ENCODE measurements at places on chromosomes 6 and 20.

DNA sequence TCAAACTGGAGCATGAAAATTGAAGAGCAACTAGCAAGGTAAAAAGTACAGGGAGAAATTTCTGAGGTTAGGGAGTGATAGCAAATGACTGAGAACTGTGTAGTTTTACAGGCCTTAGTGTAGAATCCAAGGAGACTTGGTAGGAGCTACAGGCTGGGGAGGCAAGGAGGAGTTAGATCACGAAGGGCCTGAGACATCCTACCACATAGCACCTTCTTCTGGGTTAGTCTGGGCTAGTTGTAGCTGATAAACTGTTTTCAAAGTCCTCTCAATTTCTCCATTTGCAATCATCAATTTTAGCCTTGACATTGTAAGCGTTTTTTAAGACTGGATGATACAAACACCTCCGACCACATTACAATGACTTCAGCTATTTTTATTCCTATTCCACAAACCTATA, 209.7 kb downstream of the TMEM200A start:
- no peak for DNase-seq

- no peak for DNase-seq
Measured at GRCh38 chr20:7722564-7722963, 217.7 kb downstream of the HAO1 start.

GRCh38 chr6:9403736-9404135, 968.4 kb upstream of the SLC35B3 start:
- DNase-seq, result no peak

- DNase-seq, result no peak
Measured at GRCh38 chr20:4875578-4876067, 125.7 kb downstream of the SLC23A2 start.

GRCh38 chr6:38517005-38517404, 122.7 kb downstream of the BTBD9 start:
- no peak for DNase-seq

GRCh38 chr6:149608381-149608982, 40.0 kb downstream of the KATNA1 start:
- no peak for DNase-seq

DNA sequence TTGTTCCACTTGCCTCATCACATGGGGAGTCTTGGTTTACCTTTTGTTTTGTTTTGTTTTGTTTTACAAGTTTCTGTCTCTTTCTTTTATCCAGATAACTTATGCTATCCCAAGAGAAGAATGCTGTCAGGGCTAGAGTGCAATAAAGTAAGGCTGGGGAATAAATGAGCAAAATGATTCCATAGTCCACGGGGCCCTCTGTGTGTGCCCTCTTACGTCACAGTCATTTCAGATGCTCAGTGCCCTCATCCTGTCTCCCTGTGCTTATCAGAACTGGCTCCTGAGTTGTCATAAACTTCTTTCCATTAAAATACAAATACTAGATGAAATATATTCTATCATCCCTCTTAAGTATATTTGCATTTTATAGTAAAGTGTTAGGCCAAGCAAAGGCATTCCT, 30.8 kb upstream of the ENPP1 start:
- no peak for DNase-seq

DNA sequence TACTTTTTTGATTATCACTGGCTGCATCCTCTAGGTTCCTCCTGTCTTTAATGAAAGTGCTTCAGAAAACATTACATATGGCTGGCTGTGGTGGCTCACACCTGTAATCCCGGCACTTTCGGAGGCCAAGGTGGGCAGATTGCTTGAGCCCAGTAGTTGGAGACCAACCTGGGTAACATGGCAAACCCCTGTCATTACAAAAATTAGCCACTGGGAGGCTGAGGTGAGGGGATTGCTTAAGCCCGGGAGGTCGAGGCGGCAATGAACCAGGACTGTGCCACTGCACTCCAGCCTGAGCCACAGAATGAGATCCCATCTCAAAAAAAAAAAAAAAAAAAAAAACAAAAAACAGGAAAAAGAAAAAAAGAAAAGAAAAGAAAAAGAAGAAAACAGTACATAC, 35.3 kb downstream of the BEND3 start:
- no peak for DNase-seq

- no peak for DNase-seq
Measured at GRCh38 chr20:10739134-10739533, 65.3 kb upstream of the JAG1 start.

- no peak for DNase-seq
Measured at GRCh38 chr20:31559704-31560093, 45.4 kb upstream of the ID1 start.

DNA sequence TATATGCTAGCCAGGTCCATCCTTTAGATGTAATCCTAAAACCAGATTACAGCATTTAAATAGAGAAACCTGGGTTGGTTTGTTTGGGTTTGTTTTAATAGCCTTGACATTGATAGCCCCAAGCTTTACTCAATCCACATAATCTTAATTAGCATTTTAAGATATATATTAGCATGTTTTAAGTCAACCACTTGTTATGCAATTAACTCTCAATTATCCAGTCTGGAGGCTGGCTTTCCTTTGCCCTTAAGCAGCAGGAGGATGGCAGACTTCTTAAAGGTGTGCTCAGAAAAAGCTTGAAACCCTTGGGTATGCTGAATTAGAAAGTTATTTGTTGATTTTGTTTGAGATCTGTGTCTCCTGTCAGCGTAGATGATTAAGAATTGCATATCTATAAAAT, 46.3 kb upstream of the SMIM28 start:
- no peak for DNase-seq

DNA sequence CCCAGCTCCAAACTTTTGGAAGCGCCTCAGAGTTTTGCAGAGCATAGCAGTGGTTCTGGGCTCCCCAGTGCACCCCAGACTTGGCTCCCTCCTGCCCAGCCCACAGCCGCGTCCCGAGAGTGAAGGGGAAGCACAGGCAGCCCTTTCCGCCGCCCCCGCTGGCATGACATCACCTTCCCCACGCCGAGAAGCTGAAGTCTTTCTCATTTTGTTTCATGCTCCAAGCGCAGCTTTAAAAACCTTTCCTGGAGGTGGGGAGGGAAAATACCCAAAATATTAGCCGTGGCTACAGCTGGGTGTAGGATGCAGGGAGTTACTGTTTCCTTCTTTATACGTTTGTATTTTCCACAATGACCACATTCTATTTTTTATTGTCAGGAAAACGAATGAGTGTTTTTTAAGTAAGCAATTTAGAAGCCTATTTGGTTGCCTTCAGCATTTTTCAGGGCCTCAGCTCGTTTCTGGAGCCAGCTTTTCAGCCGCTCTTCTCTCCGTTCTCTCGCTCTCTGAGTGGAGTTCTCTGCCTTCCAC, 72.9 kb downstream of the SNX5 start:
- DNase-seq, result peak; percentile 94

DNA sequence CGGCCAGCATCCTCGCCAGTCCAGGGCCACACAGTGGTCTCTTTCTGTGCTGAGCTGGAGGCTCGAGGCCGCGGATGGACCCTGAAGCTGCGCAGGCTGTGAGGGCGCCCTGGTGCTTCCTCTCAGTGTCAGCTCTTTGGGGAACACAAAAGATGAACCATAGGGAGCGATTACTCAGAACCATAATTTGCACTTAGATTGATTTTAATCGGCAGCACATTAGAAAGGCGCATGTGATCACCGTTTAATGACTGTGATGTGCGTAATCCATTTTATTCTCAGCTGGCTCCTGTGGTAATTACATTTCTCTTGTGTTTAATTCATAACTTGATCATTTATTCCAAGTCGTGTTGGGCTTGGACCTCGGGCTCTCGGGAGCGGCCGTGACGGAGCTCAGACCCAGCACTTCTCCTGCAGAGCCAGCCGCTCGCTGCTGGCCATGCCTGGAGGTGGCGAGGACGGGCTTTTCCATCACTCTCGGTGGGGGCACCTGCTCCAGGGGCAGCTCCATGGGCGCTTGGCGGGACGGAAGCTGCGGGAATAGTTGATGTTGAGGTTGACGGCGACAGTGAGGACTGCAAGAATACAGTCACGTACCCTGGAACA, 25.6 kb upstream of the NTSR1 start:
- DNase-seq, result no peak

DNA sequence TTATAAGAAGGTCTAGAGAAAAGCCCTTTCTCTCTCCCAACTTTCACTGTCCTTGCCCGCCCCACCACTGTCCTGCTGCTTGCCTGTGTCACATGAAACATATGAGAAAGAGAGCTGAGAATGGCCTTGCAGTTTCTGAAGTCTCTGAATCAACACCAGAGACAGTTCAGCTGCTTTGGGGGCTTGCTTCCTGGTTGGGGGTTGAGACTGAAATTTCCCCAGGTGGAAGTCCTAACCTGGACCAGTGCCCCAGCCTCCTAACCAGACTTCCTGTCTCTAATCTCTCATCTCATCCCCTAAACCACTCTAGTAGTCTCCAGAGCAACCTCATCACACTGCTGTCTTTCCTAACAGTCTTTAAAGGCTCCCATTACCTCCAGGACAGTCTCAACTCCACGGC, 10.7 kb downstream of the TRAM2 start:
- no peak for DNase-seq

- no peak for DNase-seq
Measured at GRCh38 chr6:32522302-32523047, 7.6 kb downstream of the HLA-DRB5 start.

GRCh38 chr6:158233214-158233795, 65.2 kb downstream of the GTF2H5 start:
- no peak for DNase-seq

DNA sequence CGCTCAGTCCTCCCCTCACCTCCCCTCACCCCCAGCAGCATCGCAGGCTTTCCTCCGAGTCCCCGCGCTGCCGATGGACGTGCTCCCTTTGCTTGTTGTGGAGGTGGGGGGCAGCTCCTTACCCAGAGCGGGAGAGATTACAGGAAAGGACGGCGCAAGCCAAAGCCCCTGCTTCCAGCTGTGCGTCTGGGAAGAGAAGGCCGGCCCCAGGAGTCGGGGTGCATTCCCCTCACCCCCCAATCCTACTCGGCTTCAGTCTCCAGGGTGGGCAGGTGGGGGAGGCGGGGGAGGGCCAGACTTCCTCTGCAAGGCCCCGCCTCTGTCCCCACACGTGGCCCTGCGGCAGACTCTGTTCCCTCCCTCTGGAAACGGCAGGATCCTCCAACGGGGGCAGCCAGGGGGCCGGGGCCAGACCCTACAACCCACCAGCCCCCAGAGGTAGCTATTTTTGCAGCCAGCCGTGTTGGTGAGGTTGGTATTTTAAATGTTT, 43.6 kb downstream of the NTSR1 start:
- DNase-seq, result no peak

GRCh38 chr6:34352305-34352937, 40.0 kb downstream of the NUDT3 start:
- DNase-seq, result no peak

DNA sequence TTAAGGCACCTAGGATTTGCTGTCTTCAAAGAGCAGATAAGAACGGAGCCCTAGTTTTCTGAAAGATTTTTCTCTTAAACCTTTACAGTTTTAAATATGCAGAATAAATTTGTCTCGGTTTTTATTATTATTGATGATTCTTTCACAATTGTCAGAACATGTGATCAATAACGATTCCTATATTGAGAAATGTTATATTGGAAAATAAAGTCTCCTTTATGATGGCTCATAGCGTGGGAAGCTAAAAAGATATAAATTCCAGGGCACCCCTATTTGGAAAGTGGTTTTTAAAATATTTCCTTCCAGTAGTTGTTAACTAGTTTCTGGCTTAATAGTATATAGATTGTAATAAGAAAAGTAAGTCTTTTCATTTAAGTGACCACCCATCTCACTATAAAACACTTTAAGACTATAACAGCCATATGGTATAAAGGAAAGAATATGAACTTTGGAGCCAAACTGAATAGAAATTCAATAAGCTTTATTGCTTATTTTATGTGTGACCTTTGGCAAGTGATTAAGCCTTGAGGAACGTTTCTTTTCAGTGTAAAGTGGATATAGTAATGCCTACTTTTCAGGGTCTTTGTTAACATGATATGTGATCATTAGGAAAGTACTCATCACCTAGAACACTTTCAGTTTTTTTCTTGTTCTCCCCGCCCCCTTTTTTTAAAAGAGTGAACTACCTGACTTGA, 369.6 kb downstream of the LAMA2 start:
- no peak for DNase-seq

DNA sequence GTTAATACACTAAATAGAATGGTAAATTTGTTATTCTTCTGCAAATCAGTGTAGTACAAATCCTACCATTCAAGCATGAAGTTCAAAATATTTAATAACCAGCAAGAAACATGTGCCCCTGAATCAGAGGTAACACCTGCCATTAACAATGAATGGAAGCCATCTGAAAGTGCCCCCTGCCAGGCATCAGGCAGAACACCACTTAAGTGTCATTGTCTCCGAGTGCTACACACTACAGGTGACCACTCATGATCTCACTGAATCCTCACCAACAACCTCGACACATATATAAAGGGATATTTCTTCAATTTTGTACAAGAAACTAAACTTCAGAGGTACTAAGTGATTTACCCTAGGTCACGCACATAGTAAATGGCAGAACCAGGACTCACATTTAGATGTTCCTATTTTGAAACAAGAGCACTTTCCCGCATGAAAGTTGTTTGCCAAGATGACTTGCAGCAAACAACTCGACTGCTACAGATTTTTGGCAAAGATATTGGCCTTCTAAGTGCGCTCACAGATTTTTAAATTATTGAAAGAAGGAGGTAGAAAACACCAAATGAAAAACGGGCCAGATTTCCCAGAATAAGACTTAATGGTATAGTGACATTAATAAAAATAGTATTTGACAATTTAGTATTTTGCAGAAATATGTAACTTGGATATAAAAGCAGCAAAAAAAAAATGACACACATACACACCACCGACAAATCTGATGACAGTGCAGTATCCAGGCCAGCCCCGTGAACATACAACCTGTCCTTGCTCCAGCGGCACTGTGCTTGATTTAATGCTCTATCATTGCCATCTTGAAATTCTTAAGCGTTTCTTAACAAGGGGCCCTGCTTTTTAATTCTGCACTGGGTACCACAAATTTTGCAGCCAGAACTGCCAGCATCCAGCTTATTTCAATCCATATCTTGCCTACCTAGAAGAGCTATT, 274.5 kb downstream of the ALDH8A1 start:
- no peak for DNase-seq

GRCh38 chr6:70415247-70415646, 1.9 kb downstream of the FAM135A start:
- DNase-seq, result peak; percentile 53

DNA sequence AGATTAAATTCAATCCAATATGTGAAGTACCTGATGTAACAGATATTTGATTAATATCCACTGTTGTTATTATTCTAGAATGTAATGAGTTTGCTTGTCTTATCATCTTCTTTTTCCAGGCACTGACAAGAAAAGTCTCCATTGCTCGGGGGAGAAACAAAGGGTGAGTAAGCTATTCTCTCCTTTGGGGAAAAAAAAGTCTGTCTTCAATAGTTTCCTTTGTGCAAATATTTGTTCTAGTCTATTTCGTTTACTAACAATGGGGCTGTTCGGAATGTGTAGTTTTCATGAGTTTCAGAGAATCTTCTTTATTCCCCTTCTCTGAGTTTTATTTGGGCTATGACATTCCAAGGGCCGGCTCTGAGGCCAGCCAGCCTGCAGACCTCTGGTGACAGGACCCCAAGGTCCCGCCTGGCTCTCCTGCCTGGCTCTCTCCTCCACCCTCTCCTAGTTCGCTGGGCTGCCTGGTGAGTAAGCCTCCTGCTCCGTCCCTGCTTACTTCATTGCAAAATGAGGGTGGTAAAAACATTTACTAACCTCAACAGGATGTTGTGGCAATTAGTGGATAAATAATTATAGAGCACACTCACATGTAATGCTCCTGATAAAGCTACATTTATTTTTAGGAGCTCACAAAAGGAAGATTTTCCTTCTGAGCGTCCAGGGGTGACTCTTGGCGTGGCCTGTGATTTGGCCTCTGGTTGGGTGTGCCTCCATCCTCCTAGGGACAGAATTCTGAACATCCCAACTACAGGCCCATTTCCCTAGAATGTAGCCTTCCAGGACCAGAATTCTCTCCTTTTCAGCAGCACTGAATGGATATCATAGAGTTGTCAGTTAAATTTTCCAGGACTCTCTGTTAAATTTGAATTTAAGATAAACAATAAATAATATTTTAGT, 43.1 kb upstream of the SNX9 start:
- DNase-seq, result no peak
